ENCODE measurements at places on chromosomes 2 and 18.

DNA sequence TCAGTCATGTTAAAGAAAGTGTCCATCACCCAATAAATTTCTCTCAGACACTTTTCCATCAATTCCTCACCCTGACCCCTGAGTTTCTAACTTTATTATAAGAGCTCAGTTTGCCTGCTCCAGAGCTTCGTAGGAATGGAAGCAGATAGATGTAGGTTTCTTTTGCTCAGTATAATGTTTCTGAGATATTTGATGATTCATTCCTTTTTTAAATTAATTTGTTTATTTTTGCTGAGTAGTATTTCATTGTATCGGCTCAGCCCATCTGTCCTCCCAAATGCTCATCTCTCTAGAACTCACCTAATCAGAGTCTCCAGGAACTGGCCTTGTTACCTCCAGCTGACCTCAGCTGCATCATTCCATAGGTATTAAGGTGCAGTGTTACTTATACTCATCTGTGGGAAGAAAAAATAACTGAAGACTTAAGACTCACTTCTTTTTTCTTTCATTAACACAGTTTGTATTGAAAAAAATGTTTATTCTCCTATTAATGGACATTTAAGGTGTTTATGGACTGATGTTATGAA lies 11.9 kb upstream of the BCL2L11 start:
- no peak for DNase-seq

DNA sequence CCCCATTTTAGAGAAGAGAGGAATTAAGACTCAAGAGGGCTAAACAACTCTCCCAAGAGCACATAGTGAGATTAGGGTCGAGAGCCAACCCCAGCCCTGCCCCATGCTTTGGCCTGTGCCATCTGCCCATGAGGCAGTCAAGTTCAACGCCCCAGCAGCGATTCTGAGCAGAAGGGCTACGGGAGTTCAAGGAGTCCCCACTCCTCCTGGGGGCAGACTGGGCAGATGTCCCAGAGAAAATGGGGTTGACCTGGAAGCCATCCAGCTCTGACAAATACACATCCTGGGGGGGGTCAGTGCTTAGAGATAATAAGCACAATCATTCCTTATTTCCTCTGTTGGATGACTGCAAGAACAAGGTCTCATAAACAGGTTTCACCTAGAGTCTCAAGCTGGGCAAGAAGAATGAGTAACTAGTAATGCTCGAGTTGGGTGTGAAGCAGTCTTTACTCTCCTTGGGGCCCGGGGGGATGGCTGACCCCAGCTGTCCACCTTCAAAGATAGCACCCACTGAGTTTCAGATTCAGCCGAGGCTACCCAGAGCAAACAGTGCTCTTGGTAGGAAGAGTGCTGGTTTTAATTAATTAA lies 716.4 kb downstream of the RNF144A start:
- no peak for DNase-seq

- no peak for DNase-seq
Observed at GRCh38 chr2:25744055-25744454, 70.7 kb upstream of the DTNB start.

- DNase-seq = no peak
Observed at GRCh38 chr2:178404368-178404767, 46.6 kb downstream of the PRKRA start.

DNA sequence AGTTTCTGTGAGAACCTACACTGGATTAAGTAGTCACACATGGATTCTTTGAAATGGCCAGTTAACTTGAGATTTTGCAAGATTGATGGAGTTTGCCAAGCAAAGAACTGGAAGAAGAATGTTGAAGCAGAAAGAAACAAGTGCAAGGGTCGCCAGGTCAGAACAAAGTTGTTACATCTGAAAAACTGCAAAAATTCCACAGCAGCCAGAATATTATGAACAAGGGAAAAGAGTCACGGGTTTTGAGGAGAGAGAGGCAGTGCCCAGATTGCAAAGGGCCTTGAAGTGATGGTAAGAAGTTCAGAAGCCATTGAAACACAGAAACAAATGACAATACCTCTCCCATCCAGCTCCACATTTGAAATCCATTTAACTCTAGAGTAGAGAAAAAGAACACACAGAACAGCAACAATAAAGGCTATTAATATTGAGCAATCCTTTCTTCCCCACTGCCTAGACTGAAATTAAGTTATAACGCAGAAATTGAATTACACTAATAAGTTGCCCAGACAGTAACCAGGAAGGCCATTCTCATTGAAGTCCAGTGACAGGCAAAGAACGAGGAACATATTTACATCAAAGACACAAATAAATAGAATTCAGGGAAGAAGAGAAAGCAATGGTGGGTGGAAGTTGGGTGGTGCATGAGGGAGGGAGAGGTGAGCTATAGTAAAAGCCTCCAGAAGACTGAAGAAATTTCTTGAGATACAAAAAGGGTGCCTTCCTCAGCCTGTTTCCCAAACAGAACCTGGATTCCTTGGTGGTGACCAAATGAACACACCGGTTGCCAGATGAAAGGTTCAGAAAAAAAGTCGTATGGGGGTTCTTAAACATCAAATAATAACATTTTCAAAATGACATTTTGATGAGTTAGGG lies 80.6 kb downstream of the ARHGAP15 start:
- no peak for DNase-seq

DNA sequence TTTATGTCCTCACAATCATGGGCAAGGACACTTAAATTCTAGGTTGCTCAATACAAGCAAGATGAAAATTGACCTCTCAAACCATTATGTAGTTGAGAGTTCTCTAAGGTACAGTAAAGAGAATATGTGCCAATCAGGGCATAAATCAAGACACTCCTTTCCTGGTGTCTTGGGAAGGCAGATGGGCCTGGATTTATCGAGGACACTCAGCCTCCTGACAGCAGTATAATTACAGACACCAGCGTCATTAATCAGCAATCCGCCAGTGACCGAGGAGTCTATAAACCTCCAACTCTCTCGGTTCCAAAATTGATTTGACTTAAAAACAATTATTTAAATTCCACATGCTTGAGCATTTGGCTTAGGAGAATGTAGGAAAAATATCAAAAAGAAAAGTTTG lies 75.7 kb upstream of the DAPL1 start:
- no peak for DNase-seq

GRCh38 chr18:50008306-50008705 lies 186.6 kb downstream of the MYO5B start:
- DNase-seq = no peak

- DNase-seq = no peak
Observed at GRCh38 chr2:153145470-153145978, 333.0 kb downstream of the RPRM start.

DNA sequence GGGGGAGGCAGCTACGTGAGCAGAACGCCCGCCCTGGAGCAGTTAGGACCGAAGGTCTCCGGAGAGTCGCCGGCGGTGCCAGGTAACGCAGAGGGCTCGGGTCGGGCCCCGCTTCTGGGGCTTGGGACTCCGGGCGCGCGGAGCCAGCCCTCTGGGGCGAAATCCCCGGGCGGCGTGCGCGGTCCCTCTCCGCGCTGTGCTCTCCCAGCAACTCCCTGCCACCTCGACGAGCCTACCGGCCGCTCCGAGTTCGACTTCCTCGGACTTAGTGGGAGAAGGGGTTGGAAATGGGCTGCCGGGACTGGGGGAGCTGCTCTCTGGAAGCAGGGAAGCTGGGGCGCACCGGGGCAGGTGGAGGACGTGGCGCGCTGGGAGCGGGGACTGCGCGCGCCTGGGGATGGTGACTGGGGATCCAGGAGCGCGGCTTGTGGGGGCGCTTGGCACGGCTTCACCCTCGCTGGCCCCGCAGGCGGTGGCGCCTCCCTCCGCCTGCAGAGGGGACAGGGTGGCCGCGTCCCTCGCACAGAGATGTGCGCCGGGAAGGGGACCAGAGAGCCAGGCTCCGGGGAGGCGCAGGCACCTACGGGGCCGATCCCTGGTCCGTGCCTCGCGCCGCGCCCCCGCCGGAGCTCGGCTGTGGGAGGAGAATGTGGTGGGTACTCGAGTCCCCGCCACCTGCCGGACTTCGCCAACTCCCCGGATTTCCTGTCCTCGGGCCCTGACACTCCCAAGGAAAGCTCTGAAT lies 688 bp downstream of the CDH20 start:
- no peak for DNase-seq

- no peak for DNase-seq
Observed at GRCh38 chr2:240320204-240320993, 115.1 kb upstream of the GPC1 start.

DNA sequence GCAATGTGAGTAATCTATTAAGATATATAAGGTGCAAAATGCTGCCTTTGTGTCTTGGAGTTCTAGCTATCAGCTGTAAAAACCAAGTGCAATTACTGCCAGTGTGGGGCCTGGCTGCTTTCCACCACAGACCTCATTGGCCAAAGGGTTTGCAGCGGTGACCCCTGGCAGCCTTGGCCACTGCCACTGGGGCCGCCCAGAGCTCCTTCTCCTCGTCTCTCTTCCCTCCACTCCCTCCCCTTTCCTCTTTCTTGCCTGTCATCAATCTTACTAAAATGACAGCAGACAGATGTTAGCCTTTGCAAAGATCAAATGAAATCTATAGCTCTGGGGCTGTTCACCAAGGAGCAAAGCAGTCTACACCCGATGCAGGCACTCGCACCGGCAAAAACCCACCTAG lies 986.3 kb downstream of the BCL11A start:
- DNase-seq = no peak

DNA sequence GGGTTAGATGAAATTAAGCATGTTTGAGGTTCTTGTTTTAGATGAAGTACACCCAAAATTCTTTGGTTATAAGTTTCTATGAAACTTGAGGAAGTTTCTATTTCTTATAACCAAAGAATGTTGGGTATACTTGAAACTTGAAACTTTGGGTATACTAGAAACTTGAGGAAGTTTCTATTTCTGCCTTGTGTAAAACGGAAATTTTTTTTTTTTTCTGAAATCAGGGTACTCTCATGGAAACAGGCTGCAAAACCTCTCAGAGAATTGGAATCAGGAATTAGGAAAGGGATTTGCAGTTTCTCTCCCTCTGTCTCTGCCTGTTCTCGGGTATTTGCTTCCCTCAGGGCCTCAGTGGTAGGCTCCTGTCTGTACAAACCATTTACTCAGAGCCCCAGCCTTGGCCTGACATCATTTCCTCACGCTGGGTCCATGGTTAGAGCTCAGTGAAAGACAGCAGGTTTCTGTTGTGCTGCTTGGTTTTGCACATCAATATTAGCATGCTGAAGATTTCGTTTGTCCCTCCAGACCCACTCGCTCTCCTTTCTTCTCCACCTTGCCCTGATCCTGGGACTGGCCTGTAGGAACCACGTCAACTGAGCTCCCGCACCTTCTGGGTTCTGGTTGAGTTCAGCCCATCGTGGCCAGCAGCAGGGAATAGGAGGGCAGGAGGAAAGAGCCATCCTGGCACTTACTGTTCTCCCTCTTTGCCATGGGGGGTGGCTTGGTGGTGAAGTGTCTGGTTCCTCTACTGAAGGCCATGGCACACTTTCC lies 106.4 kb downstream of the POLR1A start:
- DNase-seq = no peak

DNA sequence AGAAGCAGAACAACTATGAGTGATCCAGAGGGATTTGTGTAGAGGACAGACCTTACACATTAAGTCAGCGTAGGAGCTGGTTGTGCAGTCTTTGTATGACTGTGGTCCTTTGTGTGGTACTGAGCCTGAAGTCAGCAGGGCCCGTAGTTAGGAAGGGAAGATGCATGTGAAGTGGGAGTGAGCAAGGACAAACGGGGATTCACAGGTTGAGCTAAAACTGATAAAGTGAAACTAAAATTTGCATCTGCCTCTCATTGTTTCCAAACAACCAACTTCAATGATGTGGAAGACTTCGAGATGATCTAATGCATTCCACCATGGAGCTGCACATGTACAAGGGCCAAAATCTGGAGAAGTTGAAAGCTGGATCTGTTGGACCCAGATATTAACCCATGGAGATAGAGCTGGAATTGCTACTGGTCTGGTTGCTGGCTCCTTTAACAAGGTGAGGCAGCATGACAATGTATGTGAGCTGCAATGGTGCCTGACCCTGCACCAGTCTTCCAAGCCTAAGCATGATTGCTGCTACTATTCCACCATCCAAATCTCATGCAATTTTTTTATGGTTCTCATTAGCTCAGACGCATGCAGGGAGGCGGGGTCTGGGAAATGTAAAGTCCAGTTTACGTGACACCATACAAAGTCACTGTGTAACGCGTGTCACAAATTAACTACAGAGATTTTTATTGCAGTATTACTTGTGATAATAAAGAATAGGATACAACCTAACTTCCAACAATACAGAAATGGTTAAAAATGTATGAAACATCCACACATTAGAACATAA lies 12.1 kb upstream of the CYBRD1 start:
- no peak for DNase-seq

DNA sequence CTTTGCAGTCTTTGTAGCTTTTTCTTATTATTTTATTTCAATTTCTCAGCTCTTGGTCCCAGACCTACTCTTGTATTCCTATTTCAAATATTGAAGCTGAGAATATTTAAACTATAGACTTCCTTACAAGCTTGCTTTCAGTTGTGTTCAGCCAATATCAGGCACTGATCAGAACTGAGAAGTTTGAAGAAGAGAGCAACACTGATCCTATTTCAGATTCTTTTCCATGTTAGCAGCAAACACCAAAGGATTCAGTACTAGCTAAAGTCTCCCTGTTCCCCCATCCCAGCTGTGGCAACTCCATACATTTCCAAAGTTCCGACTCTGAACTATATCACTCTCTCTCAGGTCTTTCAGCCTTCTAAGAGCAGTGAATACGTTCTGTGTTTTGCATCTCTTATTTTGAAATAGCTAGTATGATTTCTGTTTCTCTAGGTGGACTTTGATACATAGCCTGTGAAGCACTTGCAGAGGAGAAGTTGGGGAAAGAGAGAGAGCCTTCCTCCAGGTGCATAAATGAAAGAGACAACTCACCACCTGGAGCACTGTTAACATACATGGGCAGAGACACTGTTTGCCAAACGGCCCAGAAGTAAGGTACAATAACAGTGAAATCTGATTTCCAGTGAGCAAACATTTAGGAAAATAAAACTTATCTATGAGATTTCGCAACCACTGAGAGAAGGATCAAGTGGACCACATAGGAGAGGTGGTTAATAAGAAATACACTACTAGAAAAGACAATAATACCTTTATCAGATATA lies 135.0 kb upstream of the ZNF804A start:
- DNase-seq = no peak

GRCh38 chr2:86789687-86790133 lies 1.0 kb downstream of the CD8A start:
- DNase-seq = no peak

GRCh38 chr2:85061896-85062295 lies 71.3 kb upstream of the TCF7L1 start:
- no peak for DNase-seq

GRCh38 chr2:144505245-144505831 lies 14.6 kb downstream of the ZEB2 start:
- no peak for DNase-seq

DNA sequence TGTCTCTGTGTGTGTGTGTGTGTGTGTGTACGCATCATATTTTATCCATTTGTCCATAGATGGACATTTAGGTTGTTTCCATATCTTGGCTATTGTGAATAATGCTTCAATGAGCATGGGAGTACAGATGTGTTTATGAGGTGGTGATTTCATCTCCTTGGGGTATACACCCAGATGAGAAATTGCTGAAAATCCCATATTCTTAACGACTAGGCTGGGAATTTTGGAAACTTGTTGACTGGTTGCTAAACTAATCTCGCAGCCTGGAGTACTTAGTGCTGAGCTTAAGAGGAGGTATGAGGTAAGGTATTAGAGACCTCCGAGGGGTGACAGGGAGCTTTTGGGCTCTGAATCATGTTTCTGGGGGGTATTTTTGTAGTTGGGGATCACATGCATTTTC lies 66.0 kb upstream of the SPRED2 start:
- no peak for DNase-seq
